LoVo (cell line): ENCODE measurements at places on chromosomes 7 and 10.

DNA sequence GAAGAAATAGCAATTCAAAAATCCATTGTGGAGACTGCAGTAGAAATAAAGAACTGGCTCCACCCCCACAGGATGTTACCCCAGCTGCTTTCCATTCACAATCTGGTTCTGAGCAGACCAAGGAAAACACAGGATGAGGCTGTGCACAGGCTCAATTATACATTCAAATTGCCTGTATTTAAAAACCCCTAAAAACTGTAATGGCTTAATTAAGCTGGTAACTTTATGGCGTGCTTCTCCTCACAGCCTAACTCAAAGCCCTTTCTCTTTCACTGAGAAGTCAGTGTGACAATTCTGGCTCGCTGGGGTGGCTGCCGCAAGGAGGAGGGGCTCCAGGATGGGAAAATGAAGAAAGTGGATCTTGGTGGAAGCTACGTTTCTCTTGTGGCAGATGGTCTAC is 1191.1 kb downstream of the SORCS1 start:
- DNase-seq = no peak

GRCh38 chr7:169276-170172 is 22.8 kb upstream of the FAM20C start:
- no peak for DNase-seq

GRCh38 chr7:88492153-88492552 is 185.5 kb upstream of the STEAP4 start:
- no peak for DNase-seq

DNA sequence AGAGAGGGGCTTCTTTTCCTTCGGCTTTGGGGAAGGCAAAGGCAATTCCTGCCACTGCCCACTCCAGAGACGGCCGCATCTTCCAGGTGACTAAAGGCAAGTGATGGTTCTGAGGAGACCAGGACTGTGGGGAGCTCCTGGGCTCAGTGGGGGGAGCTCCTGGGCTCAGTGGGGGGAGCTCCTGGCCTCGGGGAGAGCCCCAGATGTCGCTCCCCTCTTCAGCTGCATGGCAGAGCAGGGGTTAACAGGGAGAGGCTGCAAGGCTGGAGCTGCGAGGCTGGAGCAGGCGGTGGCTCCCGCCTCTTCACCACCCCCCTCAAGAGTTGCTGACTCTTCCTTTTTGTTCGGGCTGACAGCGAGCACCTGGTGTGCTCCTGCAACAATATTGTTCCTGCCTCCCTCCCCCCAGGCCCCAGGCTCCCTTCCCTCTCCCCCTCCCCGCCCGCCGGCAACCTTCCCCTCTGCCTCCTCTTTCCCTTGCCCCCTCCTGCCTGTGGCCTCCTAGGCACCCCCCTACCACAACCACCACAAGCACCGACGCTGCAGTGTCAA is 56.3 kb upstream of the LBX1 start:
- no peak for DNase-seq

- no peak for DNase-seq
These were observed 622.6 kb upstream of the CELF2 start for GRCh38 chr10:10394933-10395658.

- no peak for DNase-seq
These were observed 70.7 kb upstream of the AFAP1L2 start for GRCh38 chr10:114474989-114475388.

DNA sequence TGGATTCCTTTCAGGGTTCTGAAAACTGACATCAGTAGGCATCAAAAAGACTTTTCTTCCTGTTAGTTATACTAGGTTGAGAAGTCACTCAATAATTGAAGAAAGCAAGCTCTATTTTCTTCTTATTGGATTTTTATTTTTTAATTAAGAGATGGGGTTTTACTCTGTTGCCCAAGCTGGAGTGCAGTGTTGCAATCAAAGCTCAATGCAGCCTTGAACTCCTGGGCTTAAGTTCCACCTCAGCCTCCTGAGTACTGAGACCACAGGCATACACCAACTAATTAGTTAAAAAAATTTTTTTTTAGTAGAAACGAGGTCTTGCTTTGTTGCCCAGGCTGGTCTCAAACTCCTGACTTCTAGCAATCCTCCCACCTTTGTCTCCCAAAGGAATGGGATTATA is 28.0 kb downstream of the PIP4K2A start:
- DNase-seq = no peak

- DNase-seq = no peak
These were observed 8.7 kb downstream of the ATP6V0E2 start for GRCh38 chr7:149882248-149883047.

- no peak for DNase-seq
These were observed 33.5 kb upstream of the CPN1 start for GRCh38 chr10:100114976-100115770.

- DNase-seq = no peak
These were observed 80.7 kb upstream of the PDGFA start for GRCh38 chr7:600149-601035.

- DNase-seq = no peak
These were observed 141.2 kb downstream of the WDR37 start for GRCh38 chr10:1197384-1197783.

DNA sequence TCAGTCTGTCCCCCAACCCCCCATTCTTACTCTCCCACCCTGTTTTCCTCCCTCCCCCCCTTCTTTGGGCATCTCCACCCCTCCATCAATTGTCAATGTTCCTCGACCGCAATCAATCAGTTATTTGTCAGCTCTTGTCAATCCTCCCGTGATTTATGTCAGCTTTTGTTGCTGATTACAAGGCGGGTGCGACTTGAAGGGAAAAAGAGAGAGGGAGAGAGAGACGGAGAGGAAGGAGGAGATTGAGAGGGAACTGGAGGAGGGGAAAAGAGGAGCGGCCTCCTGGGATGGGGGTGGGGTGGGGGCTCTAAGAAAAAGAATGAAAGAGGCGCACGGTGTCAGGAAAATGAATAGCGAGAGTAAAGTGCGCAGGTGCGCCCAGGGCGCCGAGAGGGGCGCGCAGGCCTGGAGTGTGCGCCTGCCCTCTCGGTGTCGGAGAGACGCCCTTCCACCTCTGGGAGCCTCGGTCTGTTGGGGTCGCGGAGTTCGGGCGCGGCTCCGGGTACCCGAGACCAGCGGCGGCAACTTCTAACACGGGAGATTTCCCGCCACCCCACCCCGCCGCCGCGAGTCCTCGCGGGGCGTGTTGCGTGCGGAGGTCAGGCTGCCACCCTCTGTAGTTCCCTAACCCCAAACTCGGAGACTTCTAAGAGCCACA is 1.1 kb upstream of the ZNF503 start:
- DNase-seq = peak; percentile 52

DNA sequence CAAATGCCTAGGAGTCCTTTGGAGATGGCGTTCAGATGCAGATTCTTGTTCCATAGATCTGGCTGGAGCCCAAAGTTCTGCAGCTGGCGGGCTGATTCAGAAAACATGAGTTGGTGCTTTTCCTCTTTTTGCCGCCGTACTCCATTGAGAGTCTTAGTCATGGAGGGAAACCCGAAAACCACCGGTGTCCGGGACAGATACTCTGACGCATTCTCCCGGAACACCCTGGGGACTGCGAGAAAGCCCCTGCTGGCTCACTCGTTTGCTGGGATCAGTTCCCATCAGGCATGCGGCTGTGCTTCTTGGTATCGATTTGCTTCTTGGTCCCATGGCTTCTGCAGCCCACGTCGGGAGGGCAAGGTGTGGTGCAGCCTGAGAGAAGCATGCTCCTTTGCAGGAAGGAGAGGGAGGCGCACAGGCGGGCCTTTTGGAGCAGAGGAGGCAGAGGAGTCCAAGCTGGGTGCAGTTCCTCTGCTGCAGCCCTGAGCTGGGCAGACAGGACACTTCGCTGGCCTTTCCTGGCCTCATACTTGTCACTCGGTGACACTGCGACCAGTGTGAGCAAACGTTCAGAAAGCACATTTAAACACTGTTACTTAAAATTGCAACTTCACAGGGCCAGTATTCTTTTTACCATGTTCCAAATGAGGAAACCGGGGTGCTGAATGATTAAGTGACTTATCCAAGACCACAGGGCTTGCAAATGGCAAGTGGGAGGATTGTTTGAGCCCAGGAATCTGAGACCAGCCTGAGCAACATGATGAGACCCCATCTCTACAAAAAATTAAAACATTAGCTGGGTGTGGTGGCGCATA is 30.6 kb upstream of the PFKFB3 start:
- no peak for DNase-seq

DNA sequence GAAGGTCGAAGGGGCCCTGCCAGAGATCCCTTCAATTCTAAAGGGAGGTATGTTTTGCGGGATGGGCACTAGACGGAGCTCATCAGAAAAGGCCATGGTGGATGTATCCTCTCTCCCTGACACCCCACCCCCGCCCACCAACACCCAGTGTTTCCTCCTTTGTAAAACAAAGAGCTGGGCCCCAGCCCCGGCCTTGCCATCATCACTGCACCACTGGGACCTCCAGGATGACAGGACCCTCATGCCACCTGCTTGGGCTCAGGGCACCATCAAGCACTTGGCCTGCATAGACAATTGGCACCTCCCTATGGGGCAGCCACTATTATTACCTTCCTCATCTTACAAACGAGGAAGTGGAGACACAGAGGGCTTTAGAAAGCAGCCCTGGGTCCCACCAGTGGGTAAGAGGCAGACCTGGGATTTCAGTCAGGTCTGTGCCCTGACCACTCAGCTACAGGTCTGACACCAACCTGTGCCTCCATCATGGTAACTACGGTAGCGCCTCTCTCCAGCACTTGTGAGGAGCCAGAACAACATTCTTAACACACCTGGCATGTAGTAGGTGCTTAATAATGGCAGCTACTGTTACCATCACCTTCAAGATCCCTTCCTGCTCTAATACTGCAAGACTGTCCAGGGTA is 2.0 kb downstream of the CALML3 start:
- DNase-seq = no peak

DNA sequence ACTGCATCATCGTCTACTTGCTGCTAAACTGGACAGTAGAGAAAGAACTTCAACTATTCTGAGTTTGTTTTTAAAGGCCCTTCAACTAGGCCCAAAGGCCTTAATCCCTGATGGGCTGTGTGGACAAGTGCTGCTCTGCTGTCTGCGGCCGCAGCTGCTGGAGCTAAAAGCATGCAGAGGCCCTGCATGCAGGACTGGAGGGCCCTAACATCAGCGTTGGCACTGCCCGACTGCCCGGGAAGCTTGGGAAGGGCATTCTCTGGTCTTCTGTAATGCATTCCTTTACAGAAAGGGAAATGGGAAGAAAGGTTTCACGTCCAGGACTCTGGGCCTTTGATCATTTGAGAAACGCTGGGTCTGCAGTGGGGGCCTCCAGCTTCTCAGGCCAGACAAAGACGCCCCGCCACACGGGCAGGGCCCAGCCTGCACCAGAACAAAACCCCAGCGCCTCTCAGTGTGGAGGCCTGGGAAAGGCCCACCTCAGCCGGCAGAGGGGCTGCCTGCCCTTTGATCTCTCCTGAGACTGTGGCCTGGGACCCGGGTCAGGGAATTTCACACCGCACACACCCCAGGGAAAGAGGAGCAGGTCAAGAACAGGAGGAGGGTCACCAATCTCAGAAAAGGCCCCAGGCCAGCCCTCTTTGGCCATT is 229.3 kb downstream of the DNAJB6 start:
- no peak for DNase-seq

- DNase-seq = no peak
These were observed 79.4 kb upstream of the PCGF5 start for GRCh38 chr10:91140995-91141549.
